ENCODE measurements at places on chromosomes 4 and X.

DNA sequence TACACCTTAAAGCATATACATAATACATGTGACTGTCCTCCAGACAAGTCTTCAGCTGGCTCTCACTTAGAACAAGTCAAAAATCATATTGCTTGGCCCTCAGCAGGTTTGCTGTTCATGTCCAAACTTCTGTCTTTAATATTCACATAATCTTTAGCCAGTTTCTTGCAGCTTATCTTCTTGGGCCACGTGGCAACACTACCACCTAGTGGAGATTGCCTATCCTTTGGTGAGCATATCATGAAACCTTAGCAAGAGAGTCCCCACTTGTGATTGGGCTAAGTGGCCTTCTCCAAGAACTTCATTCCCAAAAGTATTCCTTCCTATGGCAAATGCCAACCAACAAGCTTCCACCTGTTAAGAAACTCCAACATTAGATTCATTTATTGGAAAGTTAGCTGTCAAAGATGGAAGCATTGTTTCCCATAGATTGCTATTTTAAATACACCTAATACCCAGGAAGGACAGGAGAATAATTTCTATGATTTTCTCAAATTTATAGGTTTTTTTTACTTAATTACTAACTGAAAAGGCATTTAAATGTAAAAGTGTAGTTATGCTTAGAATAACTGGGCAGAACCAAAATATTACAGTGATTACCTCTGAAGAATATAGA is 231.9 kb upstream of the INTU start:
- no peak for DNase-seq

DNA sequence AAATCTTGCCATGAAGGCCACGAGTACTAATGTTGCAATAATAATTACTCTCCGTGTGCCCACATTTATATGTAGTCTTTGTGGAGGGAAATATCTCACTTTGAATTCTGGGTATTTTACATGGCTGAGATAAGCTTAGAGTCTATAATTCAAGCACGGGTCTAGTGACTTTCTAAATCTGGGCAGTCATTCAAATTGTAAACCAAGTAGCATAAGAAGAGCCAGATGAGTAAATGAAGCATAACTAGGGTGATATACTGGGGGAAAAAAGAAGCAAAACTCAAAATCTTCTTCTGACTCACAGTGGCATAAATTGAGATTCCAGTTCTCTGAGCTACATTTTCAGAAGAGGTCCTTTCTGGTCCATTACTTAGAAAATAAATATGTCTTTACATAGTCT is 53.0 kb downstream of the MAPK10 start:
- DNase-seq = no peak

DNA sequence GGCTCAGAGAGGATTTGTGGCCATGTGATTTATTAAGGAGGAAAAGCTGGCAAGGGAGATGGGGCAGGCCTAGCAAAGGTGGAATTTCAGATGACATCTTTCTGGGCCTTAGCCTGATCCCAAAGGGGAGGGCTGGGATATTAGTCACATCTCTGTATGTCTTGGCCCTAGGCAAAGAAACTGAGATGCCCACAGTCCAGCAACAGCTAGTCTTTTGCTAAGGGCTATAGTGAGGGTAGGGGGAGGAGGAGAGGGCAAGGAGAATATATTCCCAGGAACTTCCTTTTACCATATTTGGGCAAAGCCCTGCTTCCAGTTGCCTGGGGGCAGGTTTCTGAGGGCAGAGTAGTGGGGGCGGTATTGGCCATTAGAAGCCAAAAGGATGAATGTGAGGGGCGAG is 209.8 kb upstream of the NR3C2 start:
- DNase-seq = no peak

- DNase-seq = no peak
Measured at GRCh38 chrX:46882266-46882665, 30.0 kb upstream of the JADE3 start.

GRCh38 chr4:107956011-107956410 is 24.7 kb downstream of the CYP2U1 start:
- DNase-seq = no peak

DNA sequence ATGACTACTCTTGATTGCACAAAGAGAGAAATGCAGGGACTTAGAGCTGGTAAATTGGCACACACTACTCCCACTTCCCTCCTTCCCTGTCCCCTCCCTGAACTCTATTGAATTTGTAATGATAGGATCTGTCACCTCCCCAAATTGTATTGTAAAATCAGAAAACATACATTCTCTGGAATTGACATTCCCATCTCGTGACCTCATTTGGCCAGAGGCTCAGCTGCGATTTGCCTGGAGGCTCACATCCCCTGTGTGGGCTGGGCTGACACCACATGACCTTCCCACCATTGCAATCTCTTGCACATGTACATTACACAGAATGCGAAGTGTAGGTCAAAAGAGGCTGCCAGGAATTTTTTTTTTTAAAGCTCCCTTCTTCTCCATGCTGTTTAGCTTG is 172.1 kb downstream of the MID1IP1 start:
- DNase-seq = no peak

GRCh38 chr4:68466185-68466584 is 18.9 kb downstream of the TMPRSS11E start:
- no peak for DNase-seq

- DNase-seq = no peak
Measured at GRCh38 chr4:148434075-148434773, 8.0 kb downstream of the NR3C2 start.

DNA sequence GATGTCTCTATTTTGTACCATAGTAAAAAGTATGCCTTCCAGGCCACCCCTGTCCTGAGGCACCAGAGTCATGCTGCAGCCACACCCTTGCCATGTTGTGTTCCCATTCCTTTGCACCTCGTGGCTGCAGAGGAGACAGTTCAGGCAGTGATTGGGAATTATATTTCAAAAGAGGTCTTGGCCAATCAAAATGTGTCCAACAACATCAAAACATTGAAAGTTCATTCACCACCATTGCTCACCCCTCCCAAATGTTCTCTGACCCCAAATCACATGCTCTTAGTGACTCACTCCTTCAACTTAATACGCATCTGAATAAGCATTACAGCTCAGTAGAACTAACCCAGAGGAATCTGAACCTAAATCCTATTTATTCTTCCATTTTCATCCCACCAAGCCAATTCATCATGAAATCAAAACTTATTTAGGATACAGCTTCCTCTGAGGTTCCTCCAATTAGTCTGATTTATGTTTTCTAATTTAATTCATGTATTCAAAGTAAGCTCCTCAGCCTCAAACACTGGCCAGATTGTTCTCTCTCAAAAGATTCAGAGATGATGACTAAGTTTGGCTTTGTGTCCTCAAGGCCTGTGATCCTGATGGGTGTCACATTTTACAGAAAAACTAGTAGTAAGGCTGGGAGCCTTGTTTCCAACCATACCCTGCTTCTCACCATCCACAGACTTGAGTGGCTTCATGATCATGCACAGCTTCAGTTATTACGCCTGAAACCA is 323.2 kb upstream of the INTU start:
- no peak for DNase-seq

Data from stimulated activated CD4-positive, alpha-beta T cell treated with anti-CD3 and anti-CD28 coated beads, Interleukin-1b, Interleukin-23, amount 100 ng/mL, for 1 hour (primary cell).